ENCODE measurements at places on chromosomes 1 and 21. TPM values are rescaled to one million over a fixed set of nuclear protein-coding genes. Genes with fewer than 3 reads are reported as not detected.

DNA sequence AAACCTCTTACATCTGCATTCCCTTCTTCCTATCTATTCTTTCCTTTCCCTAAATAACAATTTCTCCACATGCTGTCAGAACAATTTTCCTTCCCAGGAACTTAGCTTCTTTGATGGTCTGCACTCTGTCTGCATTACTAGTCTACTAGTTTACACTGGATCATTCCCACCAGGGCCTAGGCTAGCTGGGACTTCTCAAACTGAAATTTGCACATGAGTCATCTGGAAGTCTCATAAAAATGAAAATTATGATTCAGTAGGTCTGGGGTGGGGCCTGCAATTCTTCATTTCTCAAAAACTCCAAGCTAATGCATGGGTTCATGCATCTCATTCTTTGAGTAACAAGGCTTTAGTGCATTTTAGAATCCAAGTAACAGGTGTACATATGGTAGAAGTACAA lies 74.2 kb downstream of the GABPA start:
- DNase-seq = peak; percentile 36

DNA sequence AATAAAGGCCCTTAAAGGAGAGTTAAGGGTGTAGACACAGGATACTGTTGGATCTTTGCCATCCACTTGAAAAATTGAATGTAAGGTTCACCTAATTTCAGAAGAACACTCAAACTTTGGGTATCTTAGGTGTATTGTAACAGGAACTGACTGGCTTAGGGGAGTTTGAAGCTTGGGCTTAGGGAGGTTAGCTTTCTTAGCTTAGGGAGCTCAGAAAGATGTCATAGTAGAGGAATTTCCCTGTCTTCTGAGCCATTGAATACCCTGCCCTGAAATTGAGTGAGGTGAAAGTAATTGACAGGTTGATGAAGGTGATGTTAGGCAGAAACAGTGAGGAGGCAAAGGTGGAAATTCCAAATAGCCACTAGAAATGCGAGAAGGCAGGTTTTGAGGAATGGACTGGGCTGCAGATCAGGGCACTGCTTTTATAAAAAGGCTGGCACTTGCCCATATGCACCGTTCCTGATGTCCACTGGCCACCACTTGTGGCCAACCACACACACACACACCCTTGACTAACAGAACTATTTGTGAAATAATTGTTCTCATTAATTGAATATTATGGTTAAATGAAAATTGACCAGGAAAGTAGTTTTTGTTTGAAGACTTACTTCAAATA lies 16.5 kb downstream of the BACH1 start:
- no peak for DNase-seq

- peak; percentile 73 for DNase-seq
Measured at GRCh38 chr1:201085902-201086735, 26.1 kb downstream of the CACNA1S start.

DNA sequence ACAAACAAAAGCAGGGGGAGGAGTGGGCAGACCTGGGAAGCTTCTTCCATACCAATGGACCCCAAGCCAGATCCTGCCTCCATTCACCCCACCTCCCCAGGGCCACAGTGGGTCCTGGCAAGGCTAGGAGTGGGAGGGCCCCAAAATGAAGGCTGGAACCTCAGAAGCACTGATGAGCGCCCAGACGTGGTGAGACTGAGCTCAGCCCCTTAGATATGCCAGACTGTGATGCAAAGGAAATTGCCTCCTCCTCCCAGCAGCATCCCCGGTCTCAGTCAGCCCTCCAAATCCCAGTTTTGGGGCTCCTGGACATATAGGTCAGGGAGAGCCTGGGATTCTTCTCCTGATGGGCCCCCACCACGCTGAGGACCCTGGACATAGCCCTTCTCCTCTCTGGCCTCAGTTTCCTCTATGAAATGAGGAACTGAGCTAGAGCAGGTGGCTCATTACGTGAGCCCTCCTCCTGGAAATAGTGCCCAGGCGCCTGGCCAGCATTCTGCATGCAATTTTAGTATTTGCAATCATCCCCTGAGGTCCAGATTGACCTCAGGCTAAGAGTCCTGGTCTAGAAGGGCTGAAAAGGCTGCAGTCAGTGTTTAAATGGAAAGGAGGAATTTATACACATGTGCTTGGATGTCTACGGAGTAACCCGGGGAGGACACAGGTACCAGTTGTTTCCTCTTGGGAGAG lies 33.5 kb downstream of the RHBG start:
- DNase-seq = no peak

GRCh38 chr1:10339815-10340214 lies 59.0 kb upstream of the PGD start:
- DNase-seq = peak; percentile 76

Gene APOBEC4
- not detected for total RNA-seq

- no peak for DNase-seq
Measured at GRCh38 chr1:114720492-114720891, 3.9 kb upstream of the NRAS start.

Gene KCNE2
- not detected for total RNA-seq

GRCh38 chr1:61241411-61241838 lies 159.1 kb downstream of the NFIA start:
- peak; percentile 13 for DNase-seq

- peak; percentile 69 for DNase-seq
Measured at GRCh38 chr1:225565847-225566246, 87.1 kb downstream of the ENAH start.

Gene MIXL1
- total RNA-seq = not detected
